Fibroblast of villous mesenchyme (primary cell): ENCODE measurements at places on chromosomes 4 and X.

- DNase-seq = peak; percentile 43
Observed at GRCh38 chrX:133726211-133726630, 259.2 kb downstream of the GPC3 start.

GRCh38 chr4:185227131-185227551 is 17.7 kb downstream of the SNX25 start:
- no peak for DNase-seq

DNA sequence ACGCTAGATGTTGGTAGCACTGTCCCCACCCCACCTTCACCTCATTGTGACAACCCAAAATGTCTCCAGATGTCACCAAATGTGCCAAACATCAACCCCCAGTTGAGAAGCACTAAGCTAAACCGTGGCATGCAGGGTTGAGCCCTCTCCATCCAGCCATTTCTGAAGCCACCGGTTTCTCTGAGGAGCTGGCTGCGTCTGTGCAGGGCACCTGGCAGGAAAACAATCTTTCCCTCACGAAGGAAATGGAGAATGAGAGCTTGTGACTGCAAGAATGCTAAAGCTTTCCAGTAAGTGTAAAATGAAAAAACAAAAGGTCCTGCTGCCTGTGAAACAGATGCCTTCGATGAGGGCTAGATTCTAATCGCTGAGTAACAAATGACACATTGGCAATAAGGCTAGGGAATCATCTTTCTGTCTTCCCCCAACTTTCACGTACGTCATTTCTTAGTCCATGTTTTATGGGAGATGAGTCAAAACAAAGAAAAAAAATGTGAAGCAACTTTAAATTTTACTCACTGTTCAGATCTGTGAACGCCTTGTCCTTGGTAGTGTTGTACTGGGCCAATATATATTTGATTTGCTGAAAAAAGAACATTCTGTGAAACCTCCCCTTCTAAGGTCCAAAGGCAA is 59.9 kb downstream of the PROM1 start:
- DNase-seq = peak; percentile 57

- peak; percentile 60 for DNase-seq
Observed at GRCh38 chrX:132395026-132395425, 93.8 kb downstream of the MBNL3 start.

GRCh38 chrX:136220540-136220939 is 30.7 kb downstream of the MAP7D3 start:
- DNase-seq = no peak

DNA sequence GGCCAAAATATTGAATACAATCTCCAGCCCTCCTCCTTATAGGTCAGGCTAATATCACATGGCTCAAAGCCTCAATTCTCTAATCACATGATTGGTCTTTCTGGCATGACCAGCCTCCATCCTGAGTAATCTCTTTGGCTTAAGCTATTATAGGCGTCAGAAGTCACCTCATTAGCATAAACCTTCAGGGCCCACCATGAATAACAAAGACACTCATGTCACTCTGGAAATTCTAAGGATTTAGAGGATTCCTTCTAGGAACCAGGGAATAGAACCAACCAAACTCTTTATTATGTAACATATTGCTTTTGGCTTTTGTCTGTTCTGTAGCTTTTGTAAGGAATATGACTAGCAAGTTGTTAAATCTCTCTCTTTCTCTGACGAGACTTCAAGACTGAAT is 109.2 kb upstream of the IGFBP7 start:
- DNase-seq = no peak

DNA sequence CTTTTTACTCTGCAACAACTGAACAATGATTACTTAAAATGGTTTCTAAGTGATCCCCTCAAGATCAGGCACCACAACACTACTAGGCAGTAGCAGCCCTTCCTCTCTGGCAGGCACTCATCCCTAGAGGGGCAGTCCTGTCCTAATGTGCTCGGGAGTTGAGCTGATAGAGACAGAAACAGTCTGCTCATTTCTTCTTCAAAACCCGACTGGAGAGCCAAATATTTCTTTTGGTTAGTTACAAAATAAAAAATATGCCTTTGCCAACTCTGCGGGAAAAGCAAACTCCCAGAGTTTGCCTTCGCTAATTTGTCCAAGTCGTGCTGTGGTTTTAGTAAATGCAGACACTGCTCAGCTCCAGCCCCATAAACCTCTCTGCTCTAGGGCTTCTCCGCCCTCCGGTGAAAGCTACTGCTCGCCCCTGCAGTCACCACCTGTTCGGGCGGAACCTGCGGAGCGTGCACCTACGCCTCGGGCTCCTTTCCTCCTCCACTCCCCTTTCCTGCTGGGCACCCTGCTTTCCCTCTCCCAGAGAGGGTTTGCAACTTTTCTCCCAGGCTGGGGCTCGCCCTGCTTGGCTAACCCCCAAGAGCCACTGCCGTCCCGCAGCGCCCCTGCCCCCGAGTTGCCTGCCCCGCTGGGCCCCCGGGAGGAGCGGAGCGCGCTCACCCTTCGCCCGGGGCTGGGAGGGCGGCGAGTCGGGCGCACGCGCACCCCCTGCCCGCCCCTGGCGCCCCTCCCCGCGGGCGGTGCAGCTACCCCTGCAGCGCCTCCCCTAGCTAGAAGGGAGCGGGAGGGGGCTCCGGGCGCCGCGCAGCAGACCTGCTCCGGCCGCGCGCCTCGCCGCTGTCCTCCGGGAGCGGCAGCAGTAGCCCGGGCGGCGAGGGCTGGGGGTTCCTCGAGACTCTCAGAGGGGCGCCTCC is at the start of gene NPNT:
NPNT (plus strand) TSS at position 812 of the 923 bp plus-strand sequence. CDS start 182 bp downstream, outside the sequence.
- no peak for DNase-seq

GRCh38 chr4:139843641-139844040 is 178.0 kb downstream of the MGST2 start:
- DNase-seq = no peak

- DNase-seq = peak; percentile 52
Observed at GRCh38 chr4:125049711-125050110, 265.0 kb upstream of the FAT4 start.

DNA sequence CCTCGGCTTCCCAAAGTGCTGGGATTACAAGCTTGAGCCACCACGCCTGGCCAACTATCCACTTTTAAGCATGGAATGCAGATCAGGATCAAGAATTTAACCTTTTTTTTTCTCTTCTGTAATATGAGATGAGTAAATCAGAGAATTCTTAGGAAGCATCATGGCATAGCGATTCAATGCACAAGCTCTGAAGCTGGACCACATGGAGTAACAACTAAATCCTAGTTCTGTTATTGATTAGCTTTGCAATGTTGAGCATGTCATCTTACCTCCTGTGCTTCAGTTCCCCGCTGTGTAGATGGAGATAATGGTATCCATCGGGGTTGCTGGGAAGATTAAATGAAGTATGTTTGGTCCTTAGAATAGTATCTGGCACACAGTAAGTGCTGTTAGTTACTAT is 1.9 kb upstream of the SNX25 start:
- DNase-seq = no peak

- peak; percentile 91 for DNase-seq
Observed at GRCh38 chr4:15479913-15480185, 10.2 kb downstream of the CC2D2A start.

DNA sequence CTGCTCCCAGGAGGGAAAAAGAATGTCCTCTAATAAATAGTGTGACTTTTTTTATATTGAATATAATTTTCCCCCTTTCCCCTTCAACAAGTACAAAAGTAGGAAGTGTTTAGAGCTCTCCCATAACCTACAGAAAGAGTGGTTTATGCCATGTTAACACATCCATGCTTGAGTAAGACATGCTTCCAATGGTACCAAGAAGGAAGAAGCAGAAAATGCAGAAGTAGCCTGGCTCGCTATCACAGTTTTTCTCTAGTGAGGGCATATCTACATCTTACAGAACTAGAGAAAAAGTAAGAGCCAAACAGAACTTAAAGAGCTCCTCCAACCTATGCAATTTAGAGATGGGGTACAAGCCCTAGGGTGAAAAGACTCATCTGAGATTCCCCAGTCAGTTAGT is 82.5 kb downstream of the ARHGEF9 start:
- DNase-seq = no peak

- DNase-seq = peak; percentile 1
Observed at GRCh38 chrX:145190801-145191389, 56.4 kb upstream of the SPANXN1 start.

GRCh38 chrX:97563531-97564133 is 679.9 kb downstream of the RPA4 start:
- peak; percentile 80 for DNase-seq

DNA sequence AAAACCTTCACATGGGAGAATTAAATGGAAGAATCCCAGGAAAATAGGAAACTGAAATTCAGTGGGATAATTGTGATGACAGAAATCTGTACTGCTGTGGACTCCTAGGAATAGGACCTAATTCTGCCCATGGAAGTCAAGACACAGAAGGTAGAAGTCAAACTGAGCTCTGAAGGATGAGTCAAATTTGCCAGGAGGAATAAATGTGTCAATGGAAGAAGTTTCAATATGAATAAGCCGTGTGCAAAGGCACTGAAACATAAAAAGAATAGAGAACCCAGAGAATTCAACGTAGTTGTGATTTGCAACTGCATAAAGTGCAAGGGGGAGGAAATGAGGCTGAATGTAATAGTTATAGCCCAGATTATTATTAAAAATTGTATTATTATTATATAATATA is 11.6 kb downstream of the ENAM start:
- no peak for DNase-seq

- no peak for DNase-seq
Observed at GRCh38 chr4:519203-519651, 20.2 kb downstream of the PIGG start.

DNA sequence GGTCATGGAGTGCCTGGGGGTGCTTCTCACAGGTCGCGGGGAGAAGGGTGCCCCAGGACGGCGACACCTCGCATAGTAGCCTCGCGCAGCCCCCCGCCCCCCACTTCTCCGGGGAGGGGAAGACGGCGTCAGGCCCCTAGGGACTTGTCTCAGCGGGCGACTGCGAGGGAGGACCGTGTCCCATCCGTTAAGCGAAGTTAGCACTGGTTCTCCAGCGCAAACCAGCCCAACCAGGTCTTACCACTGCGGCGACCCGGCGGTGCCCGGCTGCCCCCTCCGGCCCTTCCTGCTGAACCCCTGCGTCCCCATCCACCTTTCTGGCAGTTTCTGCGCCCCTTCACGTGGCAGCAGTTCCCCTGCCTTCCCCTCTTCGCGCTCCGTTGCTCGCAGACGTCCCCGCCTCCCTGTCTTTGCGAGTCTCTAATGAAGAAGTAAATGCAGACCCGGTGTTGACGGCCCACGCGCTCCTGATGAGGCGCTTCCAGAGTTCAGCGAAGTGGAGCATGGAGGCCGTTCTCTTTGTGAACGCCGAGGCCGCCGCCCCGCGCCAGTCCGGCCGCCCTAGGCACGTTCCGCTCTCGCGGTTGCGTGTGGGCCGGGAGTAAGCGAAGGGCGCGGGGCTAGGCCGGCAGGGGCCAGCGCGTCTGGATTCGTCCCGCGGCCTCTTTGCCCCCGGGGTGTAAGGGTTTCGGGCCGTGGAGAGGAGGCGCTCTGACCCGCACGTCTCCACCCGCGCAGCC is 3.0 kb downstream of the SLIT2 start:
- DNase-seq = peak; percentile 35

- DNase-seq = no peak
Observed at GRCh38 chr4:17717301-17717700, 64.1 kb downstream of the FAM184B start.

- no peak for DNase-seq
Observed at GRCh38 chrX:78313526-78313925, 13.9 kb downstream of the CYSLTR1 start.
